ENCODE measurements at places on chromosomes 7 and 10. TPM values are rescaled to one million over a fixed set of nuclear protein-coding genes. Genes with fewer than 3 reads are reported as not detected.

Gene PDCD4
- total RNA-seq: 33.8 TPM

Gene ADCY1
- 1.3 TPM for total RNA-seq

Gene PLXDC2
- total RNA-seq: not detected

Gene OPALIN
- total RNA-seq: not detected

Gene KCNIP2
- 0.66 TPM for total RNA-seq

Gene ST8SIA6
- total RNA-seq: 0.08 TPM

Gene GHRHR
- 0.29 TPM for total RNA-seq

Gene UPK3B
- 20.7 TPM for total RNA-seq

Gene WNT8B
- not detected for total RNA-seq

Gene MYL10
- not detected for total RNA-seq

Gene SPDYE9
- not detected for total RNA-seq

Gene IGFBP3
- 221 TPM for total RNA-seq

Gene SAP25
- total RNA-seq: 0.76 TPM

Gene RAPGEF5
- 0.12 TPM for total RNA-seq

Gene ADARB2
- not detected for total RNA-seq

Gene FAM237B
- not detected for total RNA-seq

Gene WNT2
- total RNA-seq: 0.06 TPM

Gene LIPJ
- not detected for total RNA-seq

Gene KCND2
- total RNA-seq: not detected

Gene VPS37D
- 2.9 TPM for total RNA-seq

Gene BAIAP2L1
- 55.5 TPM for total RNA-seq

Gene FAM171A1
- total RNA-seq: 23.5 TPM

Gene NACAD
- total RNA-seq: 0.29 TPM

Gene STRIP2
- 10.0 TPM for total RNA-seq

Gene ADGRA1
- total RNA-seq: not detected

Gene VSTM2A
- total RNA-seq: not detected

Gene FLNC
- 5.3 TPM for total RNA-seq

Gene TBATA
- not detected for total RNA-seq

Gene KCNMA1
- 67.4 TPM for total RNA-seq

Gene HERC4
- total RNA-seq: 48.1 TPM

Gene SEMA3A
- total RNA-seq: 5.7 TPM

Gene IFIT1B
- total RNA-seq: not detected

Gene SAMD8
- total RNA-seq: 4.7 TPM

Gene DDC
- total RNA-seq: 0.96 TPM

Gene FZD8
- total RNA-seq: 8.7 TPM

Gene NEUROD6
- total RNA-seq: not detected

Gene CNPY1
- not detected for total RNA-seq

Gene HOXA1
- total RNA-seq: 4.0 TPM

Gene OR6V1
- not detected for total RNA-seq

Gene PITRM1
- total RNA-seq: 84.1 TPM

Gene CALHM1
- not detected for total RNA-seq
